ENCODE measurements at places on chromosomes 12 and 14. TPM values are rescaled to one million over a fixed set of nuclear protein-coding genes. Genes with fewer than 3 reads are reported as not detected.

The SERPINA10 gene
- total RNA-seq, result 0.05 TPM

The METTL25 gene
- total RNA-seq, result 2.6 TPM

The LRIG3 gene
- 4.9 TPM for total RNA-seq

The C12orf57 gene
- 322 TPM for total RNA-seq

The ACOT4 gene
- 2.2 TPM for total RNA-seq

The SH2B3 gene
- total RNA-seq, result 5.1 TPM

The FGD4 gene
- 19.7 TPM for total RNA-seq

The COCH gene
- 25.2 TPM for total RNA-seq

The VWF gene
- total RNA-seq, result 0.07 TPM

The RGS6 gene
- not detected for total RNA-seq

The OTUB2 gene
- total RNA-seq, result 3.0 TPM

The KRT6C gene
- not detected for total RNA-seq

The RAB15 gene
- total RNA-seq, result 18.6 TPM

The CBLN3 gene
- total RNA-seq, result 1.1 TPM

The EPS8 gene
- 55.2 TPM for total RNA-seq

The HOXC13 gene
- 21.8 TPM for total RNA-seq

The ANKS1B gene
- 0.72 TPM for total RNA-seq

The FGF6 gene
- total RNA-seq, result not detected

The CCDC196 gene
- not detected for total RNA-seq

The C14orf93 gene
- total RNA-seq, result 3.7 TPM

The TBX5 gene
- not detected for total RNA-seq

The EML1 gene
- 34.0 TPM for total RNA-seq

The BCL2L14 gene
- not detected for total RNA-seq

The SLC10A1 gene
- total RNA-seq, result not detected

Data from A549 treated with Hydrocortisone at 1 μM for 4 hours (cell line).